Aorta (tissue), 5 donors: ENCODE measurements at places on chromosomes 1 and 21.

DNA sequence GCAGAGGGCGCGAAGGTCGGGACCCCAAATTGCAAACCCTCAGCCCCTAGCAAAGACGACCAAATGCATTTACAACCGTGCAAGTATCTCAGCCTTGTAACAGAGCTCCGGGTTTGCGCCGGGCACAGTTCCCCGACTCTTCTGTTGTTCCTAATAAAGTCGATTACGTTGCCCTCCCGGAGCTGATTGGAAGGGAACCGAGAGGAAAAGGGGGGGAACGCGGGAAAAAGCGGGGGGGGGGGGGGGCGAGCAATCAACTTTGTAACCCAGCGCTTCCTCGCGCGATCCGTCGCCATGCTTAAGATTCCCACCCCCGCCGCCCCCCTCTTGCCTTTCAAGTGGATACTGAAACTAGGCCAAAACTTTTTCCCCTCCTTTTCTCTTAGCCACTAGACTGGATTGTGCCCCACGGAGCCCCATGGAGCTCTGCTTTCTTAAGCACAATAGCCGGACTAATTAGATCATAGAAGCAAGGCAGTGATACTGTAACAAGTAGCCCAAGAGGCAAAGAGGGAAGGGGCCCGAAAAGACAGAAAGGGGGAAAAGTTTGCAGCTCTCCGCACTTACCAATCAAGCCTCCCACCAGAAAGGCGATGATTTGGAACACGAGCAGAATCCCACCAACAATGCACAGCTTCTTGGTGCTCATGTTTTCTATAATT, 565 bp downstream of the WLS start:
- DNase-seq = peak; percentile 85

DNA sequence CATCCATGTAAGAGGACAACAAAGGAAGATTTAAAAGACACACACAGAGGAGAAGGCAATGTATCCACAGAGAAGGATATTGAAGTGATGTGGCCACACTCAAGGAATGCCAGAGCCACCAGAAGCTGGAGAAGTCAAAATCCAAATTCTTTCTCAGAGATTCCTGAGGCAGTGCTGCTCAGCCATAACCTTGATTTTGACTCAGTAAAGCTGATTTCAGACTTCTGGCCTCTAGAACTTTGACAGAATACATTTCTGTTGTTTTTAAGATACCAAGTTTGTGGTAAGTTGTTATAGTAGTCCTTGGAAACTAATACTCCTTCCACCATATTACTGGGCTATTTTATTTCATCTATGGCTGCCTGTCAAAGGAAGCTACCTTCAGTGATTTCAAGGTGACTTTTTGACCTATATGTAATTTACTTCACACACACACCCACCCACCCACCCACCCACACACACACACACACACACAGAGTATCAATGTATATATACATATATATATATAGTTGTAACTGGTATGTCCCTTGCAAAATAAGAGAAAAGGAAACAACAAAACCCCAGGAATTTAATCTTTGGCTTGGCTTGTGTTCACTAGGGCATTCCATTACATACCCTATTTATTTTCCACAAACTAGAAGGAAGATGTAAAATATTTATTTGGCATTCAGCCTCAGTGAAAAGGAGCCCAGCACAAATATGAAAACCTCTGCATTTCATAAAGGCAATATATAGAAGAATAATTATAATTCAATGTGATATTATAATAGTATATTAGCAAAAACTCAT, 142.1 kb upstream of the PTGFR start:
- DNase-seq = no peak

DNA sequence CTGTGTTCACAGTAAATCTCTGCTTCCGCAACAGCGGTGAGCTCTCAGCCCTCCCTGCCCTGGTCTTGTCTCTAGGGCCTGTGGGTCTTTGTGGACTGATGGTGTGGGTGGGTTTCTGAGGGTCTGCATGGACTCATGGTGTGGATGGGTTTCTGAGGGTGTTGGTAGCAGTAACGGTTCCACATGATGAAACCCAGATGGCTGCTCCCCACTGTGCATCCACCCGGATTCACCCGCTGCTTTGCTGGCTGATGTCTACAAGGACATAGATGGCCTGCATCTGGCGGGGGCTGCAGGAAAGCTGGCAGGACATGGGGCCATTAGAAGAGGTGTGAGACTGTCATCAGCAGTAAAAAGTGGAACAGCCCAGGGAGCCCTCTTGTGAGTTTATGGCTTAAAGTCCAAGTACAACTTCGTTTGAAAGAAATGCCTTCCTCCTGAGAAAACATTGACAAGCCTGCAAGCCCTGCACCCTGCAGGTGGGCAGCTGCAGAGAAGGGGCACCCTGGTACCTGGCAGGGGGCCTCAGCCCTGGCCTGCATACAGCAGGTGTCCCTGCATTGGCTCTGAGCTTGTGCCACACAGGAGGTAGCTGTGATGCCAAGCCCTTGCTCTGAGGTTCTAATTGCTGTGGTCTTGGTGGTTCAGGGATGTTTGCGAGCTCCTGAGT, 156.9 kb upstream of the COL6A1 start:
- DNase-seq = no peak

DNA sequence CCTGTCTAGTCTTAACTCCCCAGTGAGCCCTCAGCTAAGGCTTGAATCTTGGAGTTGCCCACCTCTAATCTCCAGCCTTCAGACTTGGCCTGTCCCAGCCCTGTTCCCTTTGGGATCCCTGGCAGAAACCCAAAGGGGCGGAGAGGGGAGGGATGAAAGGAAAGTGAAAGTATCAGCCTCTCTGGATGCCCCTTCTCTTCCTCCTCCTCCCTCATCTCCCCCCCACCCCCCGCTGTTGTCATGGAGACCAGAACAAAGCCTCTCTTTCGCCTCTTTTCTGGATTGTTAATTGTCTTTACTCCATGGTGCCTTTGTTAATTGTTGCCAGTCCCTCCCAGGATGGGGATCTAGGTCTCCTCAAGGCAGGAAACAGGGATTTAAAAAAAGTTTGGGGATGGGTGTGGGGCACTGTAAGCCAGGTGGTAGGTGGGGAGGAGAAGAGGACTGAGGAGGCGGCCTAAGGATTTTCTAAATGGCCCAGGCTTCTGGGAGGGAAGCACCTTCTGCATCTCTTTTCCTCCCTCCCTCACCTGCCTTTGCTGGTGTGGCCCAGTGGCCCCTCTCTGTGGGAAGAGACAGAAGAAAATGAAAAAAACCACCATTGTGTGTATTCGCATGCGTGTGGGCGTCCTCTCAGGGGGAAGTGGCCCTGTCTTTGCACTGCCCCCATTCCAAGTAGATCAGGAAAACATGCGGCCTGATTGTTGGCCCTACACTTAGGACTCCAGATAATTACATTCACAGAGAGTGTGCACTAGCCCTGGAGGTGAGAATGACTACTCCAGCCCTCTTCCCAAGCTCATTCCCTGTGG, 7.5 kb upstream of the SOX13 start:
- DNase-seq = peak; percentile 76

DNA sequence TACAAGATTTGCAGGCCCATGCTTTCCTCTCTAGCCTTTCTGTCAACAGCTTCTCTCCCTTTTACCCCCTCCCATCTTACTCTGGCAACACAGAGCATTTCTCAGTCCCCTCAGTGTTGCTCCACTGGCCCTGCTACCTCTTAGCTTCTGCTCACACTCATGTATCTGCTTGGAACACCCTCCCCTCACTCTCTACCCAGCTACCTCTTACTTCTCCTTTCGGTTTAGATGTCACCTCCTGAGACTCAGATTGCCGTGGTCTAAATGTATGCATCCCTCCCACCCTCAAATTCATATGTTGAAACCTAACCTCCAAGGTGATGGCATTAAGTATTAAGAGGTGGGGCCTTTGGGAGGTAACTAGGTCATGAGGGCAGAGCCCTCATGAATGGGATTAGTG, 80.1 kb downstream of the FOXD2 start:
- DNase-seq = no peak

GRCh38 chr1:70234733-70235132, 13.6 kb downstream of the SRSF11 start:
- no peak for DNase-seq

DNA sequence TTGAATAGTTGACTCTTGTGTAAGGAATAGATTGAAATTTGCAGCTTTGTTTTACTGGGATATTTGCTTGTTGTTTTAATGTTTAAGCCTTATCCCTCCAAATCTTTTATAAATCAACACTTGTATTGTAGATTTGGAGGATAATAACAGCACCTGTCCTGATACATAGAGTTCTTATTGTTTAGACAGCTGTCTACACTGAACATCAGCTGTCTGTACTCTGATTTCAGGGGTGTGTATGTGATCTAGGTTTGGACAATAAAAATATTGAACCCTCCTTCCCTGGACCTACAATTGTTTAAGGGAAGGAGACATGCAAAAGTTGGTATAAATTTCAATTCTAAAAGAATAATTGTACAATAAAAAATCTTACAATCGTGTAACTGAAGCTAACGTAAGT, 48.3 kb upstream of the DPH5 start:
- no peak for DNase-seq

DNA sequence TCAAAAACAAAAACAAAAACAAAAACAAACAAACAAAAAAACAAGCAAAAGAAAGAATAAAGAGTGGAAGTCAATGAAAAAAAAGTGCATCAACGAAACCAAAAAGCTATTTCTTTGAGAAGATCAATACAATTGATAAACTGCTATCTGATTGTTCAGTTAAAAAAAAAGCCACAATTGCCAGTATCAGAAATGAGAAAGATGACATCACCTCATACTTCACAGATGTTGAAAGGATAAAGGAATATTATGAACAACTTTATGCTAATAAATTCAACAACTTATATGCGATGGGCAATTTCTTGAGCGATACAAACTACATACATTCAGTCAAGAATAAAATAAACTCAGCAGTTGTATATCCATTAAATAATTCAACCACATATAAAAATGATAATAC, 2.2 kb upstream of the LRRC3 start:
- no peak for DNase-seq

DNA sequence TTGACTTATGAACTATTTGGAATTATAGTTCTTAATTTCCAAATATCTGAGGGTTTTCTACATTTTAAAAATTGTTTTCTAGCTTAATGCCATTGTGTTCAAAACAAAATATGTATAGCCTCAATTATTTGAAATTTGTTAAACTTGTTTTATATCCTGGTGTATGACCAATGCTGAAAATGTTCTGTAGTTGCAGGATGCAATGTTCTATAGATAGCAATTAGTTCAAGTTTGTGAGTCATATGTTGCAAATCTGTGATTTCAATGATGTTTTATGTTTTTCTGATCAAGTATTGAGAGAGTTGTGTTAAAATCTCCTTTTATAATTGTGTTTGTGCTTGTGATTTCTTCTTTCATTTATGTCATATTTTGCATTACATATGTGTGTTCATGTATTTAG, 517.5 kb downstream of the ADGRL2 start:
- no peak for DNase-seq
